Activated CD8-positive, alpha-beta T cell treated with anti-CD3 and anti-CD28 coated beads, Interleukin-2, amount 10 ng/mL, durations not matched to agents 7 days and 5 days (primary cell): ENCODE measurements at places on chromosomes 6 and 20. TPM values are rescaled to one million over a fixed set of nuclear protein-coding genes. Genes with fewer than 3 reads are reported as not detected.

DNA sequence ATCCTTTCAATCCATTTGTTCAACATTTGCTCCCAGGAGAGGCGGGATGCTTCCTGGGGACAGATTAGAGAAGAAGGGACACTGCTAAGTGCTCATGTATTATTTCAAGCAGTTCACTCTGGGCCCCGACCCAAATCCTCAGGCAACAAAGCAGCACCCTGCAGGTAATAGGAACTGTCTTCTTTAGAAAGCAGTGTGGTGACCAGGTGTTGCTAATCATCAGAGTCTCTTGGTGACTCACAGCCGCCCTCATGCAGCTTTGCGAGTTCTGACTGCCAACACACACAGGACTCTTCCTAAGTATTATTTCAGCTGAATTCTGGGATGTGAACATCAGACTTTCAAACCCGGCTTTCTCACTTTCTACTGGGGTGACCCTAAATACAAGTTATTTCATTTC lies 356.4 kb downstream of the PRKN start:
- H3K4me3 ChIP-seq, result no peak overlapping the region
- no peaks in the 10 kb centered on the region for H3K36me3 ChIP-seq
- no peak for DNase-seq
- no peaks in the 10 kb centered on the region for H3K4me1 ChIP-seq

- H3K27ac ChIP-seq, result peak overlapping the region; percentile 65
- H3K36me3 ChIP-seq, result no peaks in the 10 kb centered on the region
- H3K4me3 ChIP-seq, result peak overlapping the region; percentile 54
These were observed 28.5 kb upstream of the CCR6 start for GRCh38 chr6:167094436-167094819.

DNA sequence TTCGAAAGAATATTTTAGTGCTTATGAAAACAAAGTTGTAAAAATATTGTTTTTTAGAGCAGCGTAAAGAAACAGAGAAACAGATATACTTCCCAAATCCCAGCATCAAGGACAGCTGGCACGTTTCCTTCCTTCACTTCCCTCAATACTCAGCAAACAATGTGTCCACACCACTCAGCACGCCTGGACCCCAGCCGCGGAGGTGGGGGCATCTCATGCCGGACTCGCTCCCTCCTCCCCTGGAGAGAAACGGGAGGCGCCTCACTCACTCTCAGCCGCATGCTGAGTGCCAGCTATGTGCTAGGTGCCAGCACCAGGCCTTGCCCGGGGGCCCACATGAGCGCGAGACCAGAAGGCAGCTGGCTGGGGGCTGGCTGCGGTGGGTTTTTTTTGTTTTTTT lies 34.7 kb downstream of the SLC2A4RG start:
- no peaks in the 10 kb centered on the region for H3K27me3 ChIP-seq
- H3K36me3 ChIP-seq, result no peaks in the 10 kb centered on the region
- no peak overlapping the region for H3K4me3 ChIP-seq
- H3K4me1 ChIP-seq, result no peaks in the 10 kb centered on the region

DNA sequence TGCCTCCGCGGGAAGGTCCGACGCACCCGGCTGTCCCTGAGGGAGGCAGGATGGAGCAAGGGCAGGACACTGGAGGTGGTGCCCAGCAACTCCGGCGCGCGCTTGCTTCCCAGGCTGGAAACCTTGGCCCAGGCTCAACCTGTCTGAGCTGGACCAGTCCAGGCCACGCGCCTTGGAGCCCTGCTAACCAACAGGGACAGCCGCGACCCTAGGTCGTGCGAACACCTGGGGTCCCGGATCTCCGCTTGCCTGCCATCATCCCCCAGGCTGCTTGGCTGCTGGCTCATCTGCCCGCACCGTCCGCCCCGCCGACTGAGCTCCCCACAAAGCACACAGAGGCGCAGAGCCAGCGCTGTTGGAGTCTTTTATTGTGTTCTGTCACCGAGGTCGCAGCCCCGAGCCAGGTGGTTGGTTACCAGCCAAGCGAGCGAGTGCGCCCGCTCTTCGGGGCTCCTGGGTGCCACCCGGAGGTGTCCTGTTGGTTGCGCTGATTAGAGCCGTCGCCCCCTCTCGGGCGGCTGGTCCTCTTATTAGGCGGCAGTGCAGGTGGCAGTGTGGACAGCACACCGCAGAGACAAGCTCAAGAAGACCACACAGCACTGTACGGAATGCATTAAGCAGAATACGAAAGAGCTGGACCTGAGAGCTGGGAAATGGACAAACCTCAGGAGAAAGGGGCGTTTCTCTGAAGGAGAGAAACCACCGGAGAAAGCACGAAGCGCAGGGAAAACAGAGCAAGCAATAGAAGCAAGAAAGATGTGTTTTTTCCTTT lies 3.8 kb downstream of the COL12A1 start:
- DNase-seq, result no peak
- no peak overlapping the region for H3K4me3 ChIP-seq
- H3K36me3 ChIP-seq, result no peaks in the 10 kb centered on the region
- H3K27me3 ChIP-seq, result peaks cover 72% of the 10 kb centered on the region

DNA sequence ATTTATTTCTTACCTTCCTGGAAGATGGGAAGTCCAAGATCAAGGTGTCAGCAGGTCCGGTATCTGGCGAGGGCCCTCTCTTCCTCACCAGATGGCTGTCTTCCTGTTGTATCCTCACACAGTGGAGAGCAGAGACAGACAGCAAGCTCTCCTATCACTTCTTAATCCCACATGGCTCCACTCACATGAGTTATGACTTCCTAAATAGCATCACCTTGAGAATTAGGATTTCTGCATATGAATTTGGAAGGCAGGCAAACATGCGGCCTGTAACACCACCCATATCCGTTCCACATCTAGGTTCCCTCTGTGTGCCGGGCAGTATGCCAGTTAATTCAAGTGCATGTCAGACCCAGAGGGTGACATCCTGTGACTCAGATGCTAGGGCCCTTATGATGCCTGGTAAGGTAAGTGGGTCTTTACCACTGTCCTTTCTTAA lies 2.1 kb downstream of the RAET1E start:
- H3K27ac ChIP-seq, result no peak overlapping the region
- H3K4me1 ChIP-seq, result peaks cover 18% of the 10 kb centered on the region
- peaks cover 26% of the 10 kb centered on the region for H3K27me3 ChIP-seq
- H3K36me3 ChIP-seq, result no peaks in the 10 kb centered on the region
- DNase-seq, result peak; percentile 35
- H3K4me3 ChIP-seq, result no peak overlapping the region

DNA sequence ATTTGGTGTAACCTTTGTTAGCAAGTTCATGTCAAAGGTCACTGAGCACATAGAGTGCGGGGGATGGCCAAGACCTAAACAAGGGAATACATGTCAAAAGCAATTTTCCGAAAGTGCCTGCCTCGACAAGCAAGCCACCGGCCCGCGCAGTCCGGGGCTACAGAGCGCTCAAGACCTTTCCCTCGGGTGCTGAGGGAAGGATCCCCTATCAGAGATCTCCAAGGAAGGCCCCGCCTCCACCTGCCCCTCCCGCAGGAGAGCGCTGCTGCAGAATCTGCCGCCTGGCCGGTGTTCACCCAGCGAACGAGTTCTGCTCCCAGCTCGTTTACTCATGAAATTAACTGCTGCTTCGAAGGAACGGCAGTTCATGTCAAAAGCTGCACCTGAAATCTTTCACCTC lies 252.7 kb downstream of the BMP7 start:
- H3K36me3 ChIP-seq, result no peaks in the 10 kb centered on the region
- no peaks in the 10 kb centered on the region for H3K4me1 ChIP-seq
- H3K27me3 ChIP-seq, result peaks cover 5% of the 10 kb centered on the region
- DNase-seq, result no peak
- H3K4me3 ChIP-seq, result no peak overlapping the region
- no peak overlapping the region for H3K27ac ChIP-seq

DNA sequence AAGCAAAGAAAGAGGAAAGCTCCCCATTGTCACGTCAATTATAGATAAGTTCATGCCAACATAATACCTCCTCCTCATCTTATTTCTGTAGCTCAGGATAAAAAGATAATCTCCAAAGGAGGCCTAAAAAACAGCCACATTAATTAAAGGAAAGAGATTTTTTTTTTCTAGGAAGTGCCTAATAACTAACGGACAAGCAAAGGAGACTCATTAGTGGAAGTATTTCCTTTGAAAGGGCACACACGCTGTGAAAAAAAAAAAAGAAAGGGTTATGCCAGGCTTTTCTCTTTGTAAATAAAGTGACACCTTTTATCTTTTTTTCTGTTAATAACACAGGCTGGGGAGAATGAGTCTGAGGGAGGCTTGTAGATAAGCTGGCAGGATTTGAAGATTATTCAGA lies 55.7 kb downstream of the PCSK2 start:
- H3K36me3 ChIP-seq, result no peaks in the 10 kb centered on the region
- H3K4me1 ChIP-seq, result no peaks in the 10 kb centered on the region
- H3K4me3 ChIP-seq, result no peak overlapping the region
- no peak for DNase-seq
- no peaks in the 10 kb centered on the region for H3K27me3 ChIP-seq

GRCh38 chr20:16314748-16315159 lies 258.5 kb downstream of the KIF16B start:
- no peaks in the 10 kb centered on the region for H3K27me3 ChIP-seq
- no peak overlapping the region for H3K27ac ChIP-seq
- no peak for DNase-seq
- H3K4me3 ChIP-seq, result no peak overlapping the region
- H3K36me3 ChIP-seq, result no peaks in the 10 kb centered on the region

DNA sequence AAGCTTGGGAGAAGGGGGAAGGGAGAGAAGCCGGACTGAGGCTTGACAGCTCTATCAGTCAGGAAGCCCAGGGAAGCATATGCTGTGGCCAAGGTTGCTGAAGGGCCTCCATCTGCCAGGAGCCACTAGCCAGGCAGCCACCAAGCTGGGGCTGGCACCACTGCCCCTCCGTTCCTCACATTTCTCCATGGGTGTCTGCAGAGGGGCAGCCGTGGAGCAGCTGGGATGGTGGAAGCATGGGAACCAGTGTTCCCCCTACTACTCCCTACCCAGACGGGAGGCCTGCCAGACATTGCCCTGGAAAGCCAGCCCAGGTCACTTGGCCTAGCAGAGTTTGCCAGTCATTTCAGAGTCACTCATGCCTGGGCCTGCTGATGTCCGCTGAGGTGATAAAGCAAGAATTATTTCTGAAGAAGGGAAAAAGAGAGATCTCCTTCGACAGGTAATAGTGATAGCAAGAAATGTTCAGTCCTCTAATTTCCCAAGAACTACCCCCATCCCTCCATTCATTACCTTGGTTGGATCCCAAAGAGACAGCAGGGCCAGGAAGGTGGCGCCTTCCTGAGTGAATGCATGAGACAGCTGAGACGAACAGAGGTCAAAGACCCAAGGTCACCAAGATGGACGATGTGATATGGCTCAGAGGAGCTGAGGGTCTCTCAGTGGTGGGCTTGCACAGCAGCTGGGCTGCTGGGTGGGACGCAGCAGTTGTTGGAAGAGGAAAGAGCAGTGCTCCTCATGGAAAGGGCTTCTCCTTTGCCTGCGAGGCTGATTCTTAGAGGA lies 21.9 kb downstream of the SNPH start:
- peaks cover 44% of the 10 kb centered on the region for H3K4me1 ChIP-seq
- no peak for DNase-seq
- H3K36me3 ChIP-seq, result peaks cover 11% of the 10 kb centered on the region
- H3K4me3 ChIP-seq, result no peak overlapping the region

Gene NNAT
- total RNA-seq, result 0.32 TPM

Gene CYP24A1
- total RNA-seq, result not detected

Gene LHFPL5
- total RNA-seq, result not detected
